Stimulated activated CD8-positive, alpha-beta memory T cell treated with anti-CD3 and anti-CD28 coated beads, Interleukin-4, amount 100 ng/mL, for 48 hours (primary cell): ENCODE measurements at places on chromosomes 4 and X.

DNA sequence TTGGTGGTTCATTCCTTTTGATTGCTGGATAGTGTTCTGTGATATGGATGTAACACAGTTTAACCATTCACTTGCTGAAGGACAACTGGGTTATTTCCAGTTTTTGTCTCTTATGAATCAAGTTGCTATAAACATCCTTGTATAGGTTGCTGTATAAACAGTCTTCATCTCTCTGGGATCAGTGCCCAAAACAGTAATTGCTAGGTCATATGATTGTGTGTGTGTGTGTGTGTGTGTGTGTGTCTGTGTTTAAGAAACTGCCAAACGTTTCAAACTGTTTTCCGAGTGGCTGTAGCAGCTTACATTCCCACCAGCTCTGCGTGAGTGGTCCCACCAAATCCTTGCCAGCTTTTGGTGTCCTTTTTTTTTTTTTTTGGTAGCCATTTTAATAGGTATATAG, 60.4 kb downstream of the F11 start:
- DNase-seq, result no peak

- no peak for DNase-seq
These were observed 1654.2 kb downstream of the PCDH19 start for GRCh38 chrX:98755912-98756311.

DNA sequence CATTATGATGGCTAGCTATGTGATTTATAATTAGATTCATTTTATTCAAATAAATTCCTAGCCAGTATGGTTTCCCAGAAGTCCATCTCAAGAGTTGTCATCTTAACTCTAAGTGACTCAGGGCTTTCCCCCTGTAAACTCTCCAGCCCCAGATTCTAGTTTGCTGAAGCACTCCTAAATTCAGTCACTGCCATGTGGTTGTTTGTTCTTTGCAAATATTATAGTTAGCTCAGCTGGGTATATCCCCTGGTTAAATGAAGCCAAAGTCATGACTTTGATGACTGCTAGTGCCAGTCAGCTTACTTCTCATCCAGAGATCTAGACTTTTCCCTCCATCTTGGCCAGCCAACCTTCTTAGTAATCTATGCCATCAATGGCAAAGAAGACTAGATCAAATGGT, 126.0 kb downstream of the GRIA3 start:
- DNase-seq, result no peak

GRCh38 chrX:130295519-130296296, 27.0 kb upstream of the ZNF280C start:
- DNase-seq, result no peak

- DNase-seq, result no peak
These were observed 60.6 kb downstream of the GSPT2 start for GRCh38 chrX:51803833-51804232.

DNA sequence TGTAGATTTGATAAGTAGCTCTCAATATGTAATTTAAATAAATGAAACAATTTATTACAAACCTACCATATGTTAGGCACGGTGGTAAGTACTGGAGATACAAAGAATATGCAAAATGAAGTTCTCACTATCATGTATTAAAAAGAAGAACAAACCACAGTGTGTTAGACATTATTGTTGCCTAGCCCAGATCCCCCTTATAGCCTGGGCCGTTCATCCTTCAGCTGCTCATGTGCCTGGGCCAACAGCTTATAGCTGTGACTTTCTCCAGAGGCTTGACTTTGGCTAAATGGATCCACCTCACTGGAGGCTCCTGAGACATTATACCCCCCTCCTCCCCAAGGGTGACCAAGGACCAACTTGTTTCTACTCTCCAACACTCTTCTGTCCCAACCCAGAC, 29.8 kb upstream of the CCNG2 start:
- no peak for DNase-seq
